Dorsolateral prefrontal cortex (tissue), 122 donors: ENCODE measurements at places on chromosomes 12 and 14.

- DNase-seq, result no peak
These were observed 734 bp downstream of the FIGNL2 start for GRCh38 chr12:51847643-51848325.

DNA sequence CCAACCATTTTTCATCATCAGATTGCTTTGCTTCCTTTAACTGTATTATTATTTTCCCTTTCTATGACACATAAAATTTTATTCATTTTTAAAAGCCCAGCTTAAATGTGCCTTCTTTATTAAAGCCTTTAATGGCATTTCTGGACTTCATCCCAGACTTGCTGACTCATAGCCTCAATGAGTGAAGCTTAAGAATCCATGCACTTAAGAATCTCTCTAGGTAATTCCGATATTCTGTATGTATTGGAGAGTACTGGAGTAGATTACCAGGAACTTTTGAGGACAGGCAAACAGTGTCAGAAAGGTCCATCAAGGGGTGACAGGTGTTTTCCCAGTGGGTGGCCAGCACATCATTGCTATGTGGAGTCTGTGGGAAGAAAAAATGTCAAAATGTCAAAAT, 107.9 kb downstream of the PTPRQ start:
- no peak for DNase-seq

DNA sequence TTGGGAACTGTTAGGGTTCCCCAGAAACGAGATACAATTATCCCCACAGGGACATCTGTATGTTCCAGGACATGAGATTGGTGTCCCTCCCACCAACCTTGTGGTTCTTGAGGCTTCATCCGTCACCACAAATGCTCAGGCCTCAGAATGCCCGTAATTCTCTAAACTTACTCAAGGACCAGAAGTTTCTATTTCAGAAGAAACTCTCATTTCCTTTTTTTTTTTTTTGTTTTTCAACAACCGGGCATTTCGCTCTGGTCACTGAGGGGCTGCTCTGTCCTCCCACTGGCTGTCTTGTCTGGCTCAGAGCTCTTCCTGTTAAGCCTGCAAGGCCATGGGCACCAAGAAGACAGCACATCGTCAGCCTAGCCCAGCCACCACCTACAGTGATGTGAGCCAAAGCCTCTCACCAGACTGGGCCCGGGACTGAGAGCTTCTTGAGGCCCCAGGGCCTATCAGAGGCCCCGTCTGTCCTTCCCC, 36.2 kb downstream of the VDR start:
- DNase-seq, result no peak

GRCh38 chr14:89845346-89845745, 109.2 kb downstream of the EFCAB11 start:
- no peak for DNase-seq

DNA sequence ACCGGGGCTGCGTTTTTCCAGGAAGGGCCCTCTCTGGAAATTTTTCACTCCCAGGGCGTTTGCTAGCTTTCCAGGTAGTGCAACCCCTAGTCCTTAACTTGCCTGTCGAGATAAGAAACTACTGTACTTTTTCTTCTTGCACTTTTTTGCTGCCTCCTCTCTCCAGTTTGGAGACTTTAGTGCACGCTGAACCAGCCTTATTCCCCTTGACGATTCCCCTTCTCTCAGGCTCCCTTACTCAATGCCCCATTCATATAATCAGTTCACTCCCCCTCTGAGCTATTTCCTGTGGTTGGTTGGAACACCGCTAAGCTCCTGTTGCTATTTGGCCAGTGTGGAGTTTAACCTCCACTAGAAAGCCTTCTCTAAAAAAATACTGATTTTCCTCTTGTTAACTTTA, 682 bp downstream of the CREBL2 start:
- no peak for DNase-seq

DNA sequence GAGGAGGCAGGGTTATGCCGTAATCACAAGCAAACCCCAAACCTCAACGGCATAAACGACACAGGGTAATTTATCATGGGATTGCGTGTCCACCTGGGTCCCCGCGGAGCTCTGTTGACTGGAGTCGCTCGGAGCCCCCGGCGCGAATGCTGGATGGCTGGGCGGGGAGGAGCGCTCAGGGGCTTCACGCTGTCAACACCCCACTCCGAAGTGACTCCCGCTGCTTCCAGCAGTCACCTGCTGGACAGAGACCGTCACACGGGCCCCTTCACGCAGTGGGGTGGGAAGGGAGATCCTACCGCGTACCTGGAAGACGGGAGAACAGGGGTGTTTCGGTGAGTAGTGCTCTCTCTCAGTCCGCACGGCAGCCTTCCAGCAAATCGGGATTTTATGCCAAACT, 4.4 kb upstream of the GALNT9 start:
- no peak for DNase-seq

- no peak for DNase-seq
These were observed 93.7 kb downstream of the HMGA2 start for GRCh38 chr12:65918021-65918420.

- no peak for DNase-seq
These were observed 15.5 kb upstream of the TMEM233 start for GRCh38 chr12:119578112-119578511.

DNA sequence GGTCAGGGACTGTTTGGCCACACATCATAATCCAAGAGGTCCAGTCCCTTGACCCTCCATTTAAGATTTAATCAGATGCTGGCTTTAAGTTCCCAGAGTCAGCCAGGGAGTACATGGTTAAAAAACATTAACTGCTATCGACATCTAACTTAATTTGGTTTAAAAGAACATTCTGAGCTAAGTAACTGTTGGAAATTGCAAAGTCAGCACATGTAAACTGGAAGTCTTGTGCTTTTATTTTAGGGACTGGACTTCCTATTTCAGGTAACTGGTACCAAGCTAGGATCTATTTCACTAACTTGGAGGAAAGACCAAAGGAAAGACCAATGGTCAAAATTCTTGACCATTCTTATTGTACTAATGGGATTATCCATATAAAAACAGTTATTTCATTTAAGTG, 40.6 kb downstream of the GNS start:
- no peak for DNase-seq

- no peak for DNase-seq
These were observed 155.3 kb upstream of the CCDC196 start for GRCh38 chr14:66330916-66331315.

DNA sequence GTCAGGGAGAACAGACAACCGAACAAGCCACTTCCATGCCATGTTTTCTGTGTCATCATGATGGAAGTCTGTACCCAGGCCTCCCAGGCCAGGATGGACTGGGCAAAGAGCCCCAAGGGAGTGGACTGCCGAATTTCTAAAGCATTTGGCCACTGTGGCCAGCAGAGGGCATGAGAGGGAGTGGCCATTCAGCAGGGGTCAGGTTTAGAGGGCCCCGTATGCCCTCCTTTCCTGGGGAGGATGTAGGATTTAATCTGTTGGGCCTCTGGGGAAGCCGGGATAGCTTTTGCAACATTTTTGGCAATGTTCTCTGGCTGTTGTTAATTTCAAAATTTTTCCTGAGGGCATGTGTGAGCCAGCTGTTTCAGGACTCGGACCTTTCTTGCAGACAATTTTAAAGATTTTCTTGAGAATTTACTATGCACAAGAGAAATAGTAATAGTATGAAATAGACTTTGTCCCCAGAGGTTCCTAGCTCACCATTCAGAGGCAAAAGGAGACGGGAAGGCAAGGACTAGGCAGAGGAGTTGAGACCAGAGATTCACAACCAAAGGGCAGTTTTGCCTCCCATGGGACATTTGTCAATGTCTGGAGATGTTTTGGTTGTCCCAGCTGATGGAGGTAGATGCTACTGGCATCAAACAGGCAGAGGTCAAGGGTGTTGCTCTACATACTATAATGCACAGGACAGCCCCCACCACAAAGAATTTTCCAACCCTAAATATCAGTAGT, 18.0 kb downstream of the ACACB start:
- DNase-seq, result no peak

DNA sequence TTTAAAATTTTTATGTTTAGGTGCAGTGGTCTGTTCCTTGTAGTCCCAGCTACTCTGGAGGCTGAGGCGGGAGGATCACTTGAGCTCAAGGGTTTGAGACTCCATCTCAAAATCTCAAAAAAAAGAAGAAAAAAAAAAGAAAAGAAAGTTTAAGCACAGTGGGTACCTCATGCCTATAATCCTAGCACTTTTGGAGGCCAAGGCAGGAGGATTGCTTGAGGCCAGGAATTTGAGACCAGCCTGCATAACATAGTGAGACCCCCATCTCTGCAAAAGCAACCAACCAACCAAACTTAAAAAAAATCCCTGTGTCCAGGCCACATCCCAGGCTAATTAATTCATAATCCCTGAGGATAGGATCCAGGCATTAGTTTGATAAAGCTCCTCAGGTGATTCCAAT, 3.4 kb upstream of the SALL2 start:
- no peak for DNase-seq

DNA sequence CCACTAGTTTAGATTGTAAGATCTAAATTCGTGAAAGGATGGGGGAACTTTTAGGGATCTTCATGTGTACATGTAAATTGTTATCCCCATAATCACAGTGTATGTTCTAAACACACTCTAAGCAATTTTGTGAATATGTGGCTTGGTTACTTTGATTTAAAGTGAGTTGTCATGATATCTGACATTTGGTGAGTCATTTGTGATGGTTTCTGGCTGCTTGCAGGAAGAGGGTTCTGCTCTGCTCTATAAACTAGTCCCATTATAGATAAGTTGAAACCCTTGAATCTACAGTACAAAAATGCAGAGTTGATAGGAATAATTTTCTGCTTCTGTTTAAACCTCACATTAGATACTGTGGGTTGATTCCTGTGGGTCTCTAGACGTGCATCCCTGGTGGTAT, 14.8 kb downstream of the GUCY2C start:
- DNase-seq, result no peak
